ENCODE measurements at places on chromosomes 2 and 18. TPM values are rescaled to one million over a fixed set of nuclear protein-coding genes. Genes with fewer than 3 reads are reported as not detected.

- DNase-seq: no peak
Measured at GRCh38 chr2:168165397-168165796, 82.0 kb downstream of the STK39 start.

The SLC4A3 gene
- 0.34 TPM for total RNA-seq

DNA sequence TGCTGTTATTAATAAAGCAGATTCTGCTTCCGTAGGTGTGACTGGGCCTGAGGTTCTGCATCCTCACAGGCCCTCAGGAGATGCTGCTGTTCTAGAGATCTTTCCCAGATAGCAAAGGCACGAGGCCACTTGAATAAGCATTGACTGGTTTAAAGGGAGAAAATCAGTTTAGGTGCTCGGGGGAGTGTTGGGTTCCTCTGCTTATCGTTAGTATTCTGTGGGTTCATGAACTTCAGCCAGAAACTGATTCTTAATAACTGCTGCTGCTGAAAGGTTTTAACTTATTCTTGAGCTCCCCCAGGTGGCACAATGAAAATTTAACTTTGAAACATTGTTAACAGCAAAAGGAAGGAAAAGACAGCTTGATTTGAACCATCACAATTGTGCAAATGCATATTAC lies 56.9 kb downstream of the ITGA6 start:
- DNase-seq: no peak

The PSMA8 gene
- not detected for total RNA-seq

DNA sequence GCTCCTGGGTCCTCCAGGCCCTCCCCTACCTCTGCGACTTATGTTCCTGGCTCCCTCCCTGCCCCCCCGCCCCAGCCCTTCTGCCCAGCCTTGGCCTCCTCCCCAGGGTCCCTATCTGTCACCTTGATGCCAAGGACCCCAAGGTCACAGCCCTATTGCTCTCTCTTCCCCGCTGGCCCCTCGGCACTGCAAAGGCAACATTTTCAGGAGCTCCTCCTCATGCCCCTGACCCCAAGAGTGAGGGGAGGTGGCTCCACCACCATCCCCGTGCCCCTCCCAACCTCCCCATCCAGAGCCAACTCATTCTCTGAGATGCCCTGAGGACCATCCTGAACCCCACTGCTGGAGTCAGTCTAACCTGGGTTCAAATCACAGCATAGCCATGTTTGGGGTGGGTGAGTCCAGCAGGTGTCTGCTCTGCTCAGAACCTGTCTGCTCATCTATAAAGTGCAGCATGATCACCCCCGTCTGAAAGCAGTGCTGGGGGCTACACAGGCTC lies 11.7 kb downstream of the LIMS2 start:
- DNase-seq: no peak

Measured in mucosa of descending colon (tissue), 3 donors.